Activated CD4-positive, alpha-beta T cell treated with anti-CD3 and anti-CD28 coated beads for 36 hours (primary cell): ENCODE measurements at places on chromosomes 5 and 9. TPM values are rescaled to one million over a fixed set of nuclear protein-coding genes. Genes with fewer than 3 reads are reported as not detected.

Gene LRRC70
- total RNA-seq, result 0.58 TPM

Gene RAD23B
- 114 TPM for total RNA-seq

Gene ARHGEF37
- total RNA-seq, result 1.7 TPM

Gene RNF183
- total RNA-seq, result 0.64 TPM

Gene GBGT1
- total RNA-seq, result 3.8 TPM

Gene DNAH5
- total RNA-seq, result not detected

Gene RFESD
- 4.1 TPM for total RNA-seq

Gene TNC
- total RNA-seq, result 0.11 TPM

Gene MEIKIN
- total RNA-seq, result not detected

Gene FAM163B
- total RNA-seq, result not detected

Gene PLCXD3
- not detected for total RNA-seq

Gene ALDH1B1
- total RNA-seq, result 21.8 TPM

Gene LOX
- total RNA-seq, result not detected

Gene SPATA31D4
- not detected for total RNA-seq

Gene GPR150
- 0.46 TPM for total RNA-seq

Gene SPATA31E1
- not detected for total RNA-seq

Gene CTNNAL1
- total RNA-seq, result 16.4 TPM

Gene F12
- 3.4 TPM for total RNA-seq

Gene SLC28A3
- total RNA-seq, result 1.1 TPM

Gene PCDHB13
- total RNA-seq, result not detected

Gene SHOC1
- not detected for total RNA-seq
